Stimulated activated CD8-positive, alpha-beta memory T cell treated with anti-CD3 and anti-CD28 coated beads, Interleukin-15, amount 100 ng/mL, for 24 hours (primary cell): ENCODE measurements at places on chromosomes 1 and 21.
A peak's percentile ranks its signal among the peaks of the same experiment; 100 is the strongest.

- DNase-seq = no peak
Measured at GRCh38 chr1:90922996-90923395, 98.8 kb downstream of the ZNF644 start.

DNA sequence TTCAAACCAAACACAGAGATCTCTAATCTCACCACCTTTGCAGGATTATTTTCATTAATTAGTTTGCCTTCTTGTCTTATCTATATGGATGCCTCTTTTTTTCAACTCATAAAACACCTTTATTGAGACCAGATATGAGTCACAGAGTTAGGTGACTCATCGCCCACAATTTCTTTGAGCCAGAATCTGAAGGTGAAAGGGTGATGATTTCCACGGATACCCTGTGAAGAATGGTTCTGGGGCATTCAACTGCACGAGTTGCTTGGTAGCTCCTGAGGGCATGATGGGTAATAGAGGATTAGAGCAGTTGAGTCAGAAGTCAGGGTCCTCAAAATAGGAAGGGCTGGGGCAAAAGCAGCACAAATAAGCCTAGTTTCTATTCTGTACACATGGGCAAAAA is 128.2 kb downstream of the TBX19 start:
- peak; percentile 6 for DNase-seq

DNA sequence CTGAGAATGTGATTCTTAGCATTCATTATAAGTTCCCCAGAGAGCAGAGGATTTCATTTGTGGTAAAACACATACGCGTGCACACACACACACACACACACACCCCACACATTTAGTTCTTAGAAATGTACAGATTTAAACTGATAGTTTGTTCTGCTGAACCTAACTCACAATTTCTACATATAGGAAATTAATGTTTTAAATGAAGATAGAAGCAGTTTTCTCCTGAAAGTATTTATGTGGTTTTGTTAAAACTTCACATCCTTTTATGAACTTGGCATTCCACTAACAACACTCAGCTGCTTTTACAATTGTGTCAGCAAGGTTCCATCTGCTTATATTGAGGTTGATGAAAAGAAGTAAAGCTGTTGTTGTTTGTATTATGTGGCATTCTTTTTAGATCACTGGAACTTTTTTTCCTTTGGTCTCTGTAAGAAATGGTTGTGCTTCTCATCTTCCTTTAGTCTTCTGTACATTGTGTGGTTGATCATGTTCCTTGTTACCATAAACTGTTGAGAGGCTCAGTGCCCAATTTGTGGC is 41.6 kb downstream of the AK4 start:
- DNase-seq = no peak

GRCh38 chr1:208874915-208875314 is 630.7 kb upstream of the PLXNA2 start:
- no peak for DNase-seq

DNA sequence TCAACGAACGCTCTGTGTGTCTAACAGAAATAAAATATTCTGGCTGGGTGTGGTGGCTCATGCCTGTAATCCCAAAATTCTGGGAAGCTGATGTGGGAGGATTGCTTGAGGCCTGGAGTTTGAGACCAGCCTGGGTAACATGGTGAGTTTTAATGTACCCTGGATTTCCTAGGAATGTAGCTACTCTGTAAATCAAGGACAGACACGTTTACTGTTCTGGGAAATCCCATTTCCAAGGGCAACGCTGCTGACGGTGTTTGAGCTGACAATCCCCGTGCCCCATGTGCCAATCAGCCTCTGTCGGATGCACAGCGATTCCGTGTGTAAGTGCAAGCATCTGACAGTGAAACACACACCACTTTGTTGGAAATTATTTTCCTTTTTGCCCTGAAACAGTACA is 8.0 kb downstream of the CORT start:
- no peak for DNase-seq

GRCh38 chr1:88680471-88680870 is 3.6 kb upstream of the PKN2 start:
- no peak for DNase-seq

- DNase-seq = no peak
Measured at GRCh38 chr1:181661569-181661968, 178.3 kb downstream of the CACNA1E start.

DNA sequence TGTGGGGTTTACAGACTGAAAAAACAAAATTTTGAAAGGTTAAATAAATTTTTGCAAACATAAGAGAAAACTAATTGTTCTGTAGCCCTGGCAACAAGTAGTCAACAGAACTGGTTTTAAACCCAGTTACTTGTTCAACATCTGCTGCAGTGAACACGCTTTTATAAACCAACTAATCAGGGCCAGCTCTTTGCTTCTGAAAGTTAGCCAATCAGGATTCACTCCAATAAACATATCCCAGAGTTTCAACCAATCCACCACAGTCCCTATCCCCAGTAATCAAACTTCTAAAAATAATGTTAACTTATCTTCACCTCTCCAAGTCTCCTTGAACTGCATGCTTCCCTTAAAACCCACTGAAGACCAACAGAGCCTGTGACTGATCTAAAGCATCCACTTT is 306.6 kb downstream of the CTH start:
- no peak for DNase-seq

GRCh38 chr1:184532199-184532598 is 145.4 kb downstream of the C1orf21 start:
- DNase-seq = no peak

- no peak for DNase-seq
Measured at GRCh38 chr1:239243006-239243405, 143.4 kb upstream of the CHRM3 start.

GRCh38 chr1:237745545-237745944 is 145.2 kb downstream of the ZP4 start:
- DNase-seq = no peak

DNA sequence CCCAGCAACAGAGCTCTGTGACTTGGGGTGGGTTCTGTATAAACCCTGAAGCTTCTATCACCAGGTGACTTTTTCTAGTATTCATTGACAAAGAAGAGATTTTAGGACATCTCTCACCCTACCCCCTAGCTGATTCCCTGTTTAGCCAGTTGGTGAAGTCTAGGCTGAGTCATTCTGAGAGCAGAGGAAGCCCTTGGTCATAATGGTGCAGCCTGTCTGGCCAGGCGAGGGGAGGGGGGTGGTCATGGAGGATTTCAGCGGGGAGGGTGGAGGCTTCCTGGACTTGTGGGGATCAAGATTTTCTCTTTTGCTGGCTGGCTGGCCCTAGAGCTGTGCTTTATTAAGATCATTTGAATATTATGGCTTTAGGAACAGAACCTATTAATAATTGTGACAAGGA is 262.6 kb downstream of the CAMTA1 start:
- DNase-seq = no peak

GRCh38 chr1:240524356-240525069 is 87.4 kb downstream of the GREM2 start:
- no peak for DNase-seq

DNA sequence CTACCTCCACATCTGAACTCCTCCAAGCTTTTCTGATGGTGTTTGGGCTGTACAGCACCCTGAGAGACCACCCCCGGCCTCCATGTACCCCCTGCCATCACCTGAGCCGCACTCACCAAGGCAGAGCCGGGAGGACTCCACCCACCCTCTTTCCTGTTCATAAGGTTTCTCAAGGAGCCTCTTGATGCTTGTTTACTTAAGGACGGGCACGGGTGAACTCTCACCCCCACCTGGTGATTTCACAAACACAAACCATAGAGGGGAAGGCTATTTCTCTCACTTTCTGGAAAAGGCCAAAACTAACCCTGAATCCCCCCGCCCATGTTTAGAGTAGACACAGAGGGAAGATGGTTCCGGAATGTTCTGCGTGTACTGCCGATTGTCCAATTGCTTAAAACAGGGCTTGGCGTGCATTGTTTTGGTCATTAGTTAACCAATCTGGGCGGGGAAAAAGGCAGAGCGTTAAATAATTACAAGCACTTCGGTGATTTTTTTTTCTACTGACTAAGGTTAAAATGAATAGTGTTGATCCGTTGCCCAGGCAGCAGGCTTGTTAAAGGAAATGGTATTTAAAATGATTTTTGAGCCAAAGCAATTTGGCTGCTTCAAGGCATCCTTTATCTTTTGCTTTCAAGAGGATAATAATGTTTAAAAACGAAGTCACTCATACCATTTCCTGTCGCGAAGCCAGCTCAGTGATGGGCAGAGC is 279.8 kb upstream of the VAMP3 start:
- DNase-seq = no peak

- no peak for DNase-seq
Measured at GRCh38 chr1:44603718-44604117, 70.6 kb downstream of the TMEM53 start.

- no peak for DNase-seq
Measured at GRCh38 chr1:159911326-159912070, 11.5 kb upstream of the CFAP45 start.

DNA sequence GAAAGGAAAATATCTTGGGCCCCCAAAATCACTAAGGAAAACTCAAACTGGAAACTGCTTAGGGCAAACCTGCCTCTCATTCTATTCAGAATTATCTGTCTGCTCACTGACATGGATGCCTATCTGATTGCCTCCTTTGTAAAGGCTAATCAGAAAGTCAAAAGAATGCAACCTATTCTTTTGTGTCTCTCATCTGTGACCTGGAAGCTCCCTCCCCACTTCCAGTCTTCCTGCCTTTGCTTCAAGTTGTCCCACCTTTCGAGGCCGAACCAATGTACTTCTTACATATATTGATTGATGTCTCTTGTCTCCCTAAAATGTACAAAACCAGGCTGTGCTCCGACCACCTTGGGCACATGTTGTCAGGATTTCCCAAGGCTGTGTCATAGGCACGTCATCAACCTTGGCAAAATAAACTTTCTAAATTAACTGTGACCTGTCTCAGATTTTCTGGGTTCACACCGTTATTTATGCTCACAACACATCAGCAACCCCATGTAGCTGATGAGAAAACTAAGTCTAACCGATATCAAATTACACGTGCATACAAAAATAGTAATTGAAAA is 302.3 kb upstream of the NRIP1 start:
- DNase-seq = no peak

DNA sequence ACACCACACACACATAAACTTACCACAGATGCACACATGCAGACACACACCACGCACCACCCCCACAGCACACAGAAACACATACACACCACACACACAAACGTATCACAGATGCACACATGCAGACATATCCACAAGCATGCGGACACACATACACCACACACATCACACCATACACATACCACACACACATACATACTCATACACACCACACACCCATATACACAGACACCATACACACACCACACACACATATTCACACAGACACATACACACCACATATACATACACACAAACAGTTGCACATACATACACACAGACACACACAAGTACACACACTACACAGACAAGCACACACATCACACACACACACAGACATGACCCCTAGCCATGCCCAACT is 37.5 kb upstream of the PDE9A start:
- DNase-seq = no peak

DNA sequence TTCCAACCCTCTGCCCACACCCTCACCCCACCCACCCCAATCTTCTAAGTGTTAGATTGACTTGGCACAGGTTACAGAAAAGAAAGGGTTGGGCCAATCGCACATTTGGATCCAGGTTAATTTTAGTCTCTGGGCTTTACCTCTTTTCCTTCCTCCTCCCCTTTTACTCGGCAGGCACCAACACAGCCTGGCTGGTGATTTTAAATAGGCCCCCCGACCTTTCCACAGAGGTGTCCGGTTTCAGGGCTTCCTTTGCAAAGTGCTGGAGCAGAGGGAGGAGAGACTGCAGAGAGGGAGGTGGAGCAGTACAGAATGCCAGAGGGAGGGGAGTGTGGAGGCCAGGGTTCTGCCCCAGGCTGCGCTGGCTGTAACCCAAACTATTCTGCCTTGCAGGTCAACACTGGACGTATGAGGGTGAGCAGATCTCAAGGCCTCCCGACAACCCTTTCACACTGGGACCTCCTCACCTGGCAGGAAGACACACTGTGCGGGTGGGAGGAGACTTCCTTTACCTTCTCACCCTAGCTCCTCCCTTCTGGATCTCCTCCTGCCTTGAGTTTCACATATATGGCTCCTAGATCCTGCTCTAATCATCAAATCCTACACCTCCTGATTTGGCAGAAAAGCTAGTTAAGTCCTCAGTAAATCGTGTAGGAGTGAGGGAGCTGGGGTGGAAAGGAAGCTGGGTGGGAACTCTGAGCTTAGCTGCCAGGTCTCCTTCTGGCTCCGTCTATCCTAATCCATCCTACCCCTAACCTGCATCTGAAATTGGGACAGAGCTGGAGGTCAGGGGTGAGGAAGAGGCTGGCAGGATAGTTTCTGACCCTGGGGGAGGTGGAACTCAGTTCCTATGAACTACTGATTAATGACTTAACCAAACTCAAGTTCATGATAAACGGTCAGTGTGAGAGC is 2.4 kb downstream of the CA14 start:
- DNase-seq = no peak

- no peak for DNase-seq
Measured at GRCh38 chr1:65213271-65214023, 65.4 kb downstream of the AK4 start.

DNA sequence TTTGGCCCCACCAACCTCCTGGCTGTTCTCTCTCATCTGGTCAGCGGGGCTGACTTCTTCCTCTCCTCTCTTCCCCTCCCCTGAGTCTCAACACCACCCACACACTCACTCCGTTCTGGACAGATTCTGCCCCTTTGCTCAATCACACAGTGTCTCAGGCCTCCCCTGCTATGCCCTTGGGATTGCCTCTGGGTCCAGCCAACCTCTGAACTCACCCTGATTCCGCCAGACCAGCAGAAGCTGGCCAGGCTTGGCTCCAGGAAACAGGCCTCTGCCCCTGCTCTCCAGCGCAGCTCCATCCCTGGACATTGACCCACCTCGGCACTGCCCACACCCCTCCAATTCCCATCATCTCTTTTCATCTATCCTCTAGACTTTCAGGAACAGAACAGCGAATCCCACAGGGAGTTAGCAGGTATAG is 22.1 kb downstream of the AHDC1 start:
- DNase-seq = no peak

DNA sequence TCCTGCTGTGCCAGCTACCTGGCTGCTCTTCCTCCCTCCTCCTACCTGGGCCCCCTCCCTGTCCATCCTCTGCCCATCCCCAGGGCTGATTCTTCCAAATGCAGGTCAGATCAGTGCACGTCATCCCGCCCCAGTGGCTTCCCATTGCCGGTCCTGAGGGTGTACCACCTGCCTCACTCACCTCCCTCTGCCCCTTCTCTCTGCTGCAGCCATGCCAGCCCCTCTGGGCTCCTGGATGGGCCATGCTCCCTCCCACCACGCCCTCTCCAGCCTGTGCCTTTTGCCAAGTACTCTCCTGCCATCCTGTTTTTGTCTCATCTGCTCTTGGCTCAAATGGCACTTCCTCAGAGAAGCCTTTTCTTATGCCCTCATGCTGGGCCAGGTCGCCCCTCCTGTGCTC is 95.8 kb downstream of the ARHGEF10L start:
- DNase-seq = no peak

- DNase-seq = no peak
Measured at GRCh38 chr21:45040739-45041138, 33.6 kb upstream of the ADARB1 start.

- no peak for DNase-seq
Measured at GRCh38 chr1:114164840-114165543, 11.3 kb upstream of the SYT6 start.
